Testis (tissue), 5 donors: ENCODE measurements at places on chromosomes 1 and 21.

GRCh38 chr1:115469703-115470476 lies 131.8 kb upstream of the NGF start:
- peak; percentile 64 for DNase-seq

GRCh38 chr1:48552903-48553606 lies 81.1 kb upstream of the SPATA6 start:
- no peak for DNase-seq

GRCh38 chr21:31343680-31344480 lies at the start of gene TIAM1:
TIAM1 (minus strand) TSS chr21:31344261; CDS start chr21:31266972, 77,289 bp downstream.
- DNase-seq, result peak; percentile 72

DNA sequence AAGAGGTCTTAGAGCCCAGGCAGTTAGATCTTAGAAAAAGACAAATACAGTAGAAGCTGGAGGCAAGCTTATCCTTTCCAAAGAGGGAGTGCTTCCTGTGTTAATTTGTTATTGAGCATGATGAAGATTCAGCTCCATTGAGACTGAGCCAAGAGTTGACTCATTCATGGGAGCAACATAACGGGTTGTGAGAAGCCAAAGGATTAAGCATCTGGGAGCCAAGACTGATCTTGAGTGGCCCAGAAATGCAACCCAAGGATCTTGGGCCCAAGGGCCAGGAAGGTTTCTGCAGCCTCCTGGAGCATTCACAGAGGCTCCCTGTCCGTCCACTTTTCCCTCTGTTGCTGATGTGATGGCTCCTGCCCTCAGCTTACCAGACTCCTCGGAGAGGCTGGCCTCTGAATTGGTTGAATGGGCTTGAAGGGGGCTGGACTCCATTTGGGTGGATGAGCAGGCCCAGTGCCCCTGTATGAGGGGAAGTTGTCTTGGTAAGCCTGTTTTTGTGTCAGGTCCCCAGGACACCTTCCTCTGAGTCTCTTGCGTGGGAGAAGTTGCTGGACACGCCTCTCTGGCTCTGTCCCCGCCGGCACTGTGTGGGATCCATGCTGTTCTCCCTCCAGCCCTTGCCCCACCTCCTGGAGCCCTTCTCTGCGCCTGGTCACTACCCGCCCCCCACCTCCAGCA lies 42.4 kb downstream of the PDE9A start:
- no peak for DNase-seq

- DNase-seq, result no peak
These were observed 18.6 kb downstream of the GBP6 start for GRCh38 chr1:89382479-89382878.

DNA sequence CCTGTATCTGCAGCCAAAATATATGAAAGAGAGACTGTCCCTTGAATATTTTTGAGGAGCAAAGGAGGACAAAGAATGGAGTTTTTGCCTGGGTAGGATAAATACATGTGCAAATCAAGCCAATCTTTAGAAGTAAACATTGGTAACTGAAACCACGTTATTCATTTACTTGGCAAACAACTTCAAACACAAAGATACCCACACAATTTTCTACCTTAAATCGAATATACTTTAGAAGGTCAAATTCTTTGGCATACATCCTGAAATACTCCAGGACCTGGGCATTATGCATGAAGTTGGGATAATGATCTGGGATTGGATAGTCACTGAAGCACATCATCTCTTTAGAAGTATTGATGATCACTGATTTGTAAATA lies 9.6 kb downstream of the FMO5 start:
- no peak for DNase-seq
